Activated CD8-positive, alpha-beta T cell treated with anti-CD3 and anti-CD28 coated beads, Interleukin-2, amount 10 ng/mL, durations not matched to agents 7 days and 5 days (primary cell): ENCODE measurements at places on chromosomes 4 and X. TPM values are rescaled to one million over a fixed set of nuclear protein-coding genes. Genes with fewer than 3 reads are reported as not detected.

Gene SSX4
- not detected for total RNA-seq

Gene SFRP2
- not detected for total RNA-seq

Gene COX7B2
- total RNA-seq: not detected

Gene CCDC120
- 5.0 TPM for total RNA-seq

Gene TEC
- 2.7 TPM for total RNA-seq

Gene SYP
- 2.6 TPM for total RNA-seq

Gene CLGN
- total RNA-seq: 0.13 TPM

Gene MAGEC3
- not detected for total RNA-seq

Gene SH3D19
- not detected for total RNA-seq

Gene TLL1
- total RNA-seq: not detected

Gene FGF5
- not detected for total RNA-seq

Gene KCNIP4
- not detected for total RNA-seq

Gene DCAF12L2
- not detected for total RNA-seq

Gene POF1B
- not detected for total RNA-seq

Gene THAP9
- 3.1 TPM for total RNA-seq

Gene GYPB
- total RNA-seq: not detected

Gene GSX2
- not detected for total RNA-seq

Gene MAGEC2
- total RNA-seq: not detected

Gene TLR2
- 1.6 TPM for total RNA-seq

Gene DCHS2
- total RNA-seq: not detected

Gene SMIM10L2A
- total RNA-seq: 0.58 TPM

Gene ZNF630
- total RNA-seq: 1.6 TPM

Gene LARP7
- 48.2 TPM for total RNA-seq

Gene LRCH2
- total RNA-seq: not detected

Gene FGF2
- total RNA-seq: 0.13 TPM

Gene RNF212
- total RNA-seq: 2.0 TPM

Gene NAP1L2
- 1.0 TPM for total RNA-seq

Gene HPGD
- 16.5 TPM for total RNA-seq

Gene SHROOM4
- not detected for total RNA-seq

Gene PAGE2B
- 0.97 TPM for total RNA-seq

Gene LUZP4
- not detected for total RNA-seq

Gene SYNPO2
- 0.60 TPM for total RNA-seq

Gene STS
- 2.1 TPM for total RNA-seq

Gene MAGED4
- 0.13 TPM for total RNA-seq

Gene PRSS12
- total RNA-seq: not detected

Gene SPOCK3
- total RNA-seq: not detected

Gene MEPE
- not detected for total RNA-seq

Gene SHISA3
- total RNA-seq: 0.76 TPM

Gene NHSL2
- total RNA-seq: 0.50 TPM

Gene EDNRA
- not detected for total RNA-seq

Gene TRIM61
- 1.8 TPM for total RNA-seq

Gene USP51
- 1.2 TPM for total RNA-seq

Gene EPGN
- not detected for total RNA-seq

Gene IRF2
- total RNA-seq: 59.7 TPM

Gene ADH7
- not detected for total RNA-seq

Gene RXFP1
- total RNA-seq: not detected

Gene ZNF157
- total RNA-seq: 0.32 TPM

Gene GABRB1
- not detected for total RNA-seq

Gene ARX
- total RNA-seq: not detected
